Fibroblast of villous mesenchyme (primary cell): ENCODE measurements at places on chromosomes 7 and 10. TPM values are rescaled to one million over a fixed set of nuclear protein-coding genes. Genes with fewer than 3 reads are reported as not detected.

The FOXI2 gene
- total RNA-seq, result not detected in 2 replicates

The CALHM1 gene
- not detected in 2 replicates for total RNA-seq

DNA sequence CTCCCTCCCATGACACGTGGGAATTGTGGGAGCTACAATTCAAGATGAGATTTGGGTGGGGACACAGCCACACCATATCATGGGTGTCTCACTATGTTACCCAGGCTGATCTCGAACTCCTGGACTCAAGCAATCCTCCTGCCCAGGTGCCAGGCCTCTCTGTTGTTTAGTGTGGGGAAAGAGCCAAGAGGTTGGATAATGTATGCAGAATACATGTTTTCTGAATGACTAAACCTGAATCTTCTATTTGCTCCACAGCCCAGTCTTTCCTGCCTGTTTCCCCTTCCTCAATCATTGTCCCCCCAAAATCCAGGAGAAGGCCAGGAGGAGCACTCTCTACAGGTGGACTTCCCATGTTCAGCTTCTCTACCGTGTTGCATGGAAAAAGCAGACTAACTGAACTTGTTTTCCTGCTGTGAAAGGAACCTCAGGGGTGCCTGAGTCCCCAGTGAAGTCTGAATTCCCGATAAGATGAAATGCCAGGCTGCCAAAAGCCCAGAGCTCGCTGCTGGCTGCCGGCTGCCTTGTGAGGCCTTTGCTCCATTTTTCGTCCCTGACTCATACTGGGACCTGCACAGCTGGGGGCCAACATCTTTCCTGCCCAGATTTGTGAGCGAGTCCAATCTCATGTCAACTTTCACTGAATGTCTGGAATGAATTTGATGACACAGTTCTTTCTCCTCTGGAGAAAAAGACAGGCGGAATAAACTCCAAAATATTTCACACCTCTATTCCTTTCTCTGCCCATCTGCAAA is 588.0 kb downstream of the CALN1 start:
- no peak for DNase-seq

The PRSS2 gene
- total RNA-seq, result not detected in 2 replicates

The APBB1IP gene
- total RNA-seq, result 3.2 and 4.3 TPM in 2 replicates

The VWA2 gene
- under 0.01 TPM in 1 of 2 replicates, not detected in the other for total RNA-seq
